ENCODE measurements at places on chromosomes 5 and 9.

GRCh38 chr5:177498013-177498787, 796 bp upstream of the PDLIM7 start:
- DNase-seq = peak; percentile 80

GRCh38 chr9:18805386-18805785, 227.6 kb downstream of the SAXO1 start:
- no peak for DNase-seq

GRCh38 chr5:146878476-146879172, at the start of gene PPP2R2B:
Gene PPP2R2B (minus strand): TSS chr5:146878757.
- peak; percentile 65 for DNase-seq

- no peak for DNase-seq
These were observed 68.4 kb upstream of the RAPGEF1 start for GRCh38 chr9:131808291-131808690.

DNA sequence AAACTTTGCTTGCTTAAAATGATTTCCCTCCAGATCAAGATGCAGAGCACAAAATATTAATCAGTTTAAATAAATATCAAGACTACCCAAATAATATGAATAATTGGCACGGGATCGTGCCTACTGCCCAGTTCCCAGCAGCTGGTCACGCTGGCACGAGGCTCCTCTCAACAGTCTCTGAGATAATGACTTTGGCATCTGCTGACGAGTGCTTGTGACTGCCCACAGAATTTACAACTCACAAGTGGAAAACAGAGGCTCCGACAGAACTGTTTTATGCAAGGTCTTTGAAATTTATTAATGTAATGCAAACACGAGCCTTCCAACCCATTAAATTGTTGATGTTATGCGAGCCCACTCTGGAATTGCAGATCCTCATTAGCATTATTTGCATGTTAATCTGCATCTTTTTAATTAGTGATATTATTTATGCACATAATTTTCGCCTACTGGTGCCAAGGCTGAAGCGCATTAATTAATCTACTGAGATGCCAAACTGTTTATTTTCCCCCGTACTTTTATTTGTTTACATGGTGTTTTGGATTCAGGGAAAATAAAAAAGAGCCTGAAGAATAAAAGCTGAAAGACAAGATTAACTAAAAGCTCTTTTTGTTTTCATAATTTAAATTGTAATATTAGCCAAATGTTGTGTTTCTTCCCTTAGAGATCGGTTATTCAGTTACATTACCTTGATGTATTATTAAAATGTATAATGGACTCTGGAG, 369.3 kb upstream of the IRX1 start:
- DNase-seq = no peak

- DNase-seq = no peak
These were observed 29.4 kb downstream of the RAD23B start for GRCh38 chr9:107312376-107313050.

GRCh38 chr5:113090336-113091106, 113.9 kb downstream of the DCP2 start:
- no peak for DNase-seq

DNA sequence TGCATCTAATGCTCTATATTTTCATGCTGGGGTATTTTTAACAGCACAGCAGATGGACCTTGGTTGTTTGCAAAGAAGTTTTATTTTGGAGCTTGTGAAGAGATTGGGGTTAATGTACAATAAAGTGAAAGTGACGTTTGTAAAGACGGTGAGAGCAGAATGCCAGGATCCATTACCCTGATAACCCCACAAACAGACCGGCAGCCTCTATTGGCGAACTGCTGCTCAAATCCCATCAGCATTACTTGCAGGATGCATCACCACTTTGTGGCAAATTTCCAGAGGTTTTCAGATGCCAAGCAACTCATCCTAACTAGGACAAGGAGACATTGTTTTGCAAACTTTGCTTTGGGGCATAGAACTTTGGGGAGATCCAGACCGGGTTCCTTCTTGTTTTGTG, 383.3 kb upstream of the ZNF462 start:
- DNase-seq = no peak

GRCh38 chr9:130347931-130348330, 82.4 kb downstream of the HMCN2 start:
- DNase-seq = peak; percentile 49

DNA sequence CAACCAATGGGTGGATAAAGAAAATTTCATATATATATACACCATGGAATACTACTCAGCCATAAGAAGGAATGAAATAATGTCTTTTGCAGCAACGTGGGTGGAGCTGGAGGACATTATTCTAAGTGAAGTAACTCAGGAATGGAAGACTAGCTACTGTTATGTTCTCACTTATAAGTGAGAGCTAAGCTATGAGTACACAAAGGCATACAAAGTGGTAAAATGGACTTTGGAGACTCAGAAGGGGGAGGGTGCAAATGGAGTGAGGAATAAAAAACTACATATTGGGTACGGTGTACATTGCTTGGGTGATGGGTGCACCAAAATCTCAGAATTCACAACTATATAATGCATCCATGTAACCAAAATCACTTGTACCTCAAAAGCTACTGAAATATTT, 67.2 kb upstream of the RUSC2 start:
- no peak for DNase-seq

- DNase-seq = no peak
These were observed 8.0 kb downstream of the LRRC26 start for GRCh38 chr9:137161558-137162486.

GRCh38 chr5:9183992-9184391, 361.9 kb downstream of the SEMA5A start:
- no peak for DNase-seq

Measured in Right ventricle myocardium inferior (tissue), 1 donor.